Inflammatory macrophage (primary cell): ENCODE measurements at places on chromosomes 3 and 15.

DNA sequence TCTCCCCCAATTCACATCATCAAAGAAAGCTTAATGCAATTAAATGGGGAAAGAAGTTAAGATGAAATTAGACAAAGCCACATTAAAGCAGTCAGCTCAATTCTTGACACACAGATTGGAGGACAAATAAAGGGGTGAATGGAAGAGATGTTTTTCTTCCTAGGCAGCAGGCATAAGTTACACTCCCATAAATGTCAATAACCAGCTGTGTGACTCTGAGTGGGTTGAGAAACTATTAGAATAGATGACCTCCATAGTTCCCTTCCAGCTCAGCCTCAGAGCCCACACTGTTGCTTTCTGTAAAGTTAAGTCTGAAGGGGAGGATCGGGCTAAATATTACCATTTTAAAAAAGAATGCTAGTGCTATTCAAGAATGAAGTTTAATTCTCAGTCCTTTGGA lies 71.0 kb downstream of the THBS1 start:
- DNase-seq, result no peak

GRCh38 chr3:186241910-186242821 lies 119.9 kb downstream of the DGKG start:
- DNase-seq, result peak; percentile 88

DNA sequence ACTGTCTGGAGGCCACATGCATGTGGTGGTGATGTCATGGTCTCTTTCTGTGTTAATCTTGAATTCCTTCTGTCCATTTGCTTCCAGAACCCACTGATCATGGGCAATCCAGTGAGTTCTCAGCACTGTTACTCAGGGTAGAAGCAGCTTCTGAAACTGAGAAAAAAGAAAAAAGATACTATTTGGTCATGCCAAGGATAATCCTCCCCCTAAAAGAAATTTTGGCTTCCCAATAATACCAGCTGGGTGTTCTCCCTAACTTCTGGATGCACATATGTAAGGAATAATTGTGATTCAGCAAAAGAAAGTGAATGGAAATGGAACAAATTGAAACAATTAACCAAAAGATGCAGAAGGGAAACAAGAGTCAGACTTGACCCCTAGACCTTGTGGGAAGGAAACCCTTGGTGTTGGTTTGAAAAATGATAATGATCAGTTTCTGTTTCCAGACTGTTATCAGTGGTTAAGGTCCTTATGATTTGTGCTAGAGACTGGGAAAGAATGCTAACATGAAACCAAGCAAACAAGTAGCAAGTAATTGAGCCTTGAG lies 92.3 kb downstream of the RBMS3 start:
- DNase-seq, result no peak

DNA sequence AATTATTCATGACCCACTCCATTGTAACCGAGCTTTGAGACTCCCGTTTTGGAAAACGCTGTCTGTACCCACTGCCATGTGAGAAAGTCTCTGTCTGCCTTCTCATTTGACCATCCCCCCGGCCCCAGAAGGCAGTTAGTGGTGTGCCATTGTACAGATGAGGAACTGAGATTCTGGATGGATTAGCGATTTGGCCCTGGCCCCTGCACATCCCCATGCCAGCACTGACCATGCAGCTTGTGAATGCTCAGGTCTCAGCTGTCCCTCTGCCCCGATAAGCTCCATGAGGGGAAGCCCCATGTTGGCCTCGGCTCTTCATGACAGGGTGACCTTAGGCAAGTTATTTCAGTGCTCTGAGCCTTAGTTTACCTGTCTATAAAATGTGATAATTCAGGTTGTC lies 153.0 kb upstream of the SMAD3 start:
- peak; percentile 25 for DNase-seq

DNA sequence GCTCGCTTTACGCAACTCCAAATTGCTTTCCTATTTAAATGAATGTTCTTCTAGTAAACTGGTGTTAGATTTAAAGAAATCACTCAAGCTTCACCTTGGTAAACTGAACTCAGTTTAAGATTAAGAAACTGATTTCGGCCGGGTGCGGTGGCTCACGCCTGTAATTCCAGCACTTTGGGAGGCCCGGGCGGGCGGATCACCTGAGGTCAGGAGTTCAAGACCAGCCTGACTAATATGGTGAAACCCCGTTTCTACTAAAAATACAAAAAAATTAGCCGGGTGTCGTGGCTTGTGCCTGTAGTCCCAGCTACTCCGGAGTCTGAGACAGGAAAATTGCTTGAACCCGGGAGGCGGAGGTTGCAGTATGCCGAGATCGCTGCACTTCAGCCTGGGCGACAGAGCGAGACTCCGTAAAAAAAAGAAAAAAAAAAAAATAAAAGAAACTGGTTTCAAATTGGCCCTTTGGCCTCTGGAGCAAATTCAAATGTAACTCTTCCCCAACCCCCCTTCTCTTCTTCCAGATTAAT lies 1.7 kb downstream of the SKIL start:
- DNase-seq, result no peak

DNA sequence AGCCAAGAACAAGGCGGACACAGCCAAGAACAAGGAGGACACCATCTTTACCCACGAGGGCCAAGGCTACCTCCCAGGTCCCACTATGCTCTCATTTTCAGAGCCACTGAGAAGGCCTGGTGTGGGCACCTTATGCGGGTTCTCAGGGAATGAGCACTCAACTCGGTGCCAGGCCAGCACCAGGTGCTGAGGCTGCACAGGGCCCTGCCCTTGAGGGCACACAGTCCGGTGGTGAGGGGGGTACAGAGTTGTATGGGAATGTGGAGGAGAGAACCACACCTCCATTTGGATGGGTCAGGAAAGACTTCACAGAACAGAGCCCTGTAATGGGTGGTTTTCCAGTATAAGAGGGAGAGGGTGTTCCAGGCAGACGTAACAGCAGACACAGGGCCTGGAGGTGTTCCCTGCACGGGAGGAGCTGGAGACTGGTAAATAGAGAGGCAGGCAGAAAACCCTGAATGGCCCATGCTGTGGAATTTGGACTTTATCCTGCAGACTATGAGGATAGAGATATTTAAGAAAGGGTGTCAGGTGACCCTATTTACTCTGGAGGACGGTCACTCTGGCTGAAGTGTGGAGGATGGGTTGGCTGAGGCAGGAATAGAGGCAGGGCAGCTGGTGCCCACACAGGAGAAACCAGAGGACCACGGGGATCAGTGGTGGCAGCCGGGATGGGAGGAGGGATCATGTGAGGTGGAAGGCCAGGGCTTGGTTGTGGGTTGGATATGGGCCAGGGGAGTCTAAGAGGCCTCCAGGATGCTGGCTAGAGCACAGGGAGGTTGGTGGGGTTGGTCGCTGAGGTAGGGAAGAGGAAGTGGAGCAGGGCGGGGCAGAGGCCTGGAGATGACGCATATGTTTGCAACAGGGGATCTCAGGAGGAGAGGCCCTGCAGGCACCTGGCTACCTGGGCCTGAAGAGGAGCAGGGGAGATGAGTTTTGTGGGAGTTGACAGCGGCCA lies 34.6 kb downstream of the CRABP1 start:
- DNase-seq, result peak; percentile 32

DNA sequence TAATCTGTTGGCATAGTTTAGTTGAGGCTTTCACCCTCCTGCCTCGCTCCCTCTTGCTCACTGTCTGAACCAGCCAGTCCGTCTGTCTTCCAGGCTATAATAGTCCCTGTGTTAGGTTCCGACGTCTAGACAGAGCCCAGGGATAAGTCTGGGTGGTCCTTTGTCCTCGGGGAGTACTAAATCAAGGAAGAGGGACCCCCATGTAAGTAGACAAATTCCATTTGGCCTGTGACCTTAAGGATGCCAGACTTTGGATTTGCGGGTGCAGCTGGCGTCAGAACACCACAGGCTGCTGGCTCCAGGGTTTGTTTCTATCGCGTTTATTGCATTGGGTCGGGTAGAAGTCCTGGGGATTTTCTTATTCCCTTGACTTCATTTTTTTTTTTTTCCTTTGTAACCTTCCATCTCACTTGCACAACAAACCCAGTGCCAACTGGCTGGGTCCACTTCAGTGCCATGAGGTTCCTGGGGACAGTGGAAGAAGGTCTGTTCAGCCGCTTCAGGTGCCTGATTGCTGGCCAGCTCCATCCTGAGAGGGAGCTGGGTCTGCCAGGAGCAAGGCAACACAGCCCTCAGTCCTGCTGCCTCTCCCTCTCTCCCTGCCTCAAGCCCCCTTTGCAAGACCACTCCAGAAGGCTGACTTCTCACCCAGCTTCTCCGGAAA lies 95.4 kb upstream of the KLHL25 start:
- no peak for DNase-seq

DNA sequence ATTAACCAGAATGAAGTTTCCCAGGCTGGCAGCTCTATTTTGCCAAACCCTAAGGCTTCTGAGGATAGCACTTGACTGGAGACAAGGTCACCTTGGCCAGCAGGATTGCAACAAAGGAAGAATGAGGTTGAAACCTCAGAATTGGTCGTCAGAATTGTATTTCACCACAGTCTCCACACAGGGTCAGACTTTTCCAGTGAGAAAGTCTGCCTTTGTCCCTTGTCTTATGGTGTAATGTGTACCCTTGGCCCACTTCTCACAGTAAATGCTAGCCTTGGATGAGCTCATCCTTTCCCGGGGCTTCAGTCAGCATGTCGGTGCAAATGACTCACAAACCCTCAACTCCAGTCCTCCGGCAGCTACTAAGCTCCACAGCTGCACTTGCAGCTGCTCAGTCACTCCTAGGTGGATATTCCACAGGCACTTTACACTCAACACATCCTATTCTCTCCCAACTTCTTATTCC lies 19.7 kb downstream of the SSR3 start:
- DNase-seq, result peak; percentile 86

GRCh38 chr3:113254171-113254947 lies 43.0 kb downstream of the BOC start:
- peak; percentile 45 for DNase-seq

- no peak for DNase-seq
Measured at GRCh38 chr3:1195947-1196346, 103.1 kb downstream of the CNTN6 start.

- DNase-seq, result no peak
Measured at GRCh38 chr3:7461202-7461825, 600.4 kb downstream of the GRM7 start.

- peak; percentile 1 for DNase-seq
Measured at GRCh38 chr3:113948015-113948917, 453 bp downstream of the ZDHHC23 start.

DNA sequence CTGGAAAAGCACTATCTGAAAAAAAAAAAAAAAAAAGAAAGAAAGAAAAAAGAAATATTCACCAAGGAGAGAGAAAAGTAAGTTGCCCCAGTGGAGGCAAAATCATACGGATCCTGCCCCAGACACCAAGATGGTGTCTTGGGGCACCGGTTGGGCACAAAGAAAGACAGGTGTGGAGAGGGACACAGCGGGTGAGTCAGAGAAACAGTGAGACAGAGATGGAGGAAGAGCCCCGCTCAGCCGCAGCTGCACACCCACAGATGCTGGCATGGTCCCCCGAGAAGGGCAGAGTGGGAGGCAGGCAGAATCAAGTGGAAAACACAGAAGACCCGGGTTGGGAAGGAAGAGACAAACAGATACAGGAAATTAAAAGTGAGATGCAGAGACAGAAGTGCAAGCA lies 129.7 kb upstream of the SMAD3 start:
- DNase-seq, result no peak

DNA sequence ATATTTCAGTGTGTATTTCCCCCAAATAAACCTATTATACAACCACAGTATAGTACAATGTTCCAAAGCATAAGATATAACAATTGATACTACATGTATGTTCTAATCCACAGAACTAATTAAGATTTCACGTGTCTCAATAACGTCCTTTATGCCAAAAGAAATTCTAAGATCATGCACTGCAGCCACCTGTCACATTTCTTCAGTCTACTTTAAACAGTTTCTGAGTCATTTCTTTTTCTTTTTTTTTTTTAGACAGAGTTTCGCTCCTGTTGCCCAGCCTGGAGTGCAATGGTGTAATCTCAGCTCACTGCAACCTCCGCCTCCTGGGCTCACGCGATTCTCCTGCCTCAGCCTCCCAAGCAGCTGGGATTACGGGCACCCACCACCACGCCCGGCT lies 190.2 kb downstream of the STAG1 start:
- no peak for DNase-seq

DNA sequence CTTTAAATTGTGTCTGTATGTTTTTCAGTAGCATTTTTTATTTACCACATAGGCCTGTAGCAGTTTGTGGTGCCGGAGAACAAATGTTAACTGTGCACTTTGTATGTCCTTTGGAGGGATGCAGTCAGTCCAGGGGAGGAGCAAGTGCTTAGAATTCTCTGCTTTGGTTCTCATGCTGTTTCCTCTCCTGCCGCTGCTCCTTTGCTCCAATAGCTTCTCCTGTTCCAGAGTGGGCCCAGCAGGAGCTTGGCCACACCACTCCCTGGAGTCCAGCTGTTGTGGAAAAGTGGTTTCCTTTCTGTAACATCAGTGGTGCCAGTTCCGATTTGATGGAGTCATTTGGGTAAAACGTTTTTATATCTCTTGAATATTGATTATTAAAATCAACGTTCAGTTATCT lies 16.6 kb downstream of the TICRR start:
- no peak for DNase-seq

DNA sequence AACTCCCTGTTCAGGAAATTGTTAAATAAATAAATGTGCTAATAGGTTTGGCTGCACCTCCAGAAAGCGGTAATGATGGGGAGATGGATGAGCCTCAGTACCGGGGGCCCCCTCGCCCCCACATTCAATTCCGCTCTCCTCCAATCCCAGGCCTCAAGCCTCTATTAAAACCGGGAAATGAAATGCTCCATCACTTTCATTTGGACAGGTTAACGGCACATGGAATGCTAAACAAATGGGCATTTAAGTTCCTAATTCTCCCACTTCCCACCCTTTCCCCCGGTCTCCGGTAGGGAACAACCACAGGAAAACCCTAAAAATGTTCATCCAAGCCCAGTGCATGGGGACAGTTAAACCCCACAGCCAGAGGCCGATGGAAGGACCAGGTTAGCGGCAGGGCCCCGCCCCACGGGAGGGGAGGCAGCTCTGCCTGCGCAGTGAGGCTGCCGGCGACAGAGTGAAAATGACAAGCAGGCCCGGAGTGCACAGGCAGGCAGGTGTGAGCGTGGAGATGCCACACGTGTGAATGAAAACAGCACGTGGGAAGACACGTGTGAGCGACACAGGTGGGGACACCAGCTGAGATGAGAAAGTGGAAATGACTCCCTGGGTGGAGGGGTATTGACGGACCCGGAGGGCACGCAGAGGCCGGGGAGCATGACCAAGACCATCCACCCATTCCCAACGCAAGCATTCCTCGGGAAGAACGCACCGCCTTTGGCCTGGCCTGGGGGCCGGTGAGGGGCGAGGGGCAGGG lies 28.1 kb downstream of the RNU5B-1 start:
- no peak for DNase-seq

DNA sequence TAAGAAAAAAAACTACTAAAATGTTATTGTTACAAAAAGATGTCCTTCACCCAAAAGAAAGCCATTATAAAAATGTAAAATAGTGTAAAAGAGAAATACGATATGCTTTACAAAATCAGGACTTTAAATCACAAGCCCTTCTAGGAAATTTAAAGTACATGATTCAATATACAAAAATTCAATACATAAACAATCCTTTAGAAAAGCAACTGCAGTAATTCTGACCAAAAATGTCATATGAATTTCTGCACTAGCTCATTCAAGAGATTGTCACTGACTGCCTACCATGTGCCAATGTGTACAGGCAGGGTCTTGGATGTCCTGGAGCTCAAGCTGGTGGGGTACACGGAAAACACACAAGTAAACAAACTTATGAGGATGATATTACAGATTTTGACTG lies 2.5 kb downstream of the MORC1 start:
- DNase-seq, result no peak

- no peak for DNase-seq
Measured at GRCh38 chr3:123352134-123352554, 96.7 kb downstream of the ADCY5 start.
